Activated T-helper 1 cell treated with anti-CD3 and anti-CD28 coated beads, Interleukin-2, amount 50 U/mL, for 16 hours (primary cell): ENCODE measurements at places on chromosomes 2 and 18.

GRCh38 chr2:240584486-240585031, 2.0 kb upstream of the CAPN10 start:
- DNase-seq: no peak

- DNase-seq: no peak
Observed at GRCh38 chr2:78145997-78146722, 624.0 kb upstream of the LRRTM4 start.

DNA sequence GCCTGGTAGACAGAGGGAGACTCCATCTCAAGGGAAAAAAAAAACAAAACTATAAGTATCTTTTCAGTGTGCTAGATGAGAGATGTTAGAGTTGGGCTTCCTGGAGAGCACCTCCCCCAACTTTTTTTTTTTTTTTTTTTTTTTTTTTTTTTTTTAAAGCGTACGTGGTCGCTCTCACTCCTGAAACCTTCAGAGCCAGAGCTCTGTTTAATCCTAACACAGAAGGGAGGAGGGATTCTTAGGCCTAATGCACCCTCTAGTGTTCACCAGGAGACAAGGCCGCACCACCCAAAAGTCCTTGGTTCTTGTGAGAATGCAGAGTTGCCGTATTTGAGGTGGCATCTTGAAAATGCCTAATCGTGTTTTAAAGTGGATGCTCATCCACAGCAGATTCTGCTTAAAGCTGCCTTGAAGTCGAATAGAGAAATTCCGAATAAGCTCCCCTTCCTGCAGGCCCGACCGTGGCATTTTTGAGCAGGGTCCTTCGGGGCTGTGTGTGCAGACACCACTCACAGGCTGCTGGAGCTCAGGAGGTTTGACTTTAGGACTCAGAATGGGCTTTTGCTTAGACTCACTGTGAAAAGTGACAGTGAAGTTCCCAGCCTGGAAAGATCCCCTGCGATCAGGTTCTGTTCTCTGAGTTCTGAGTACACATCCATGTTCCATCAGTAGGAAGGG, 252.6 kb downstream of the AGAP1 start:
- DNase-seq: no peak

DNA sequence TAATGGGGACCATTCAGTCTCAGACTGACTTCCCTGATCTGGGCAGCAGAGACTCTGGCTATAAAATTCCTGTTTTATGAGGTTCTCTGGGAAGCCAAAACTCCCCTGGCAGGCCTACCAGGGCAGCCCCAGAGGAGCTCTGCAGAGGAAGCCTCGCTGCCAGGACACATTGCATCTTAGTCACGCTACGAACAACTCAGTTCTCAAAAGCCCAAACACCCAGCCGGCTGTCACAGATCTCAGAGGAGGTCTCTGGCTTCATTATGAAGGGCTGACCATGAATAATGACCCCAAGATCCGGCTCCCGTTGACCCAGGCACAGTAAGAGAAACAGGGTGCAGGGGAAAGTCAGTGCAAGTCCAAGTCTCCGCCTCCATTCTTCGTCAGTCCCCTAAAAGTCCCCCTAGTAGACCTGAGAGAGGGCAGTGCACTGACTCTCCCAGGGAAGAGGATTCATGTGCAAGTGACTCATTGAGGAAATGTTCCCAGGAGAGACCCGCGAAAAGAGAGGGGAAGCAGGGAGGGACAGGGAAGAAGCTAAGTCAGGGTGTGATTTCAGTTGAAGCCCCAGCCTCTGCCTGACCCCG, 212.3 kb downstream of the CYP26B1 start:
- no peak for DNase-seq

DNA sequence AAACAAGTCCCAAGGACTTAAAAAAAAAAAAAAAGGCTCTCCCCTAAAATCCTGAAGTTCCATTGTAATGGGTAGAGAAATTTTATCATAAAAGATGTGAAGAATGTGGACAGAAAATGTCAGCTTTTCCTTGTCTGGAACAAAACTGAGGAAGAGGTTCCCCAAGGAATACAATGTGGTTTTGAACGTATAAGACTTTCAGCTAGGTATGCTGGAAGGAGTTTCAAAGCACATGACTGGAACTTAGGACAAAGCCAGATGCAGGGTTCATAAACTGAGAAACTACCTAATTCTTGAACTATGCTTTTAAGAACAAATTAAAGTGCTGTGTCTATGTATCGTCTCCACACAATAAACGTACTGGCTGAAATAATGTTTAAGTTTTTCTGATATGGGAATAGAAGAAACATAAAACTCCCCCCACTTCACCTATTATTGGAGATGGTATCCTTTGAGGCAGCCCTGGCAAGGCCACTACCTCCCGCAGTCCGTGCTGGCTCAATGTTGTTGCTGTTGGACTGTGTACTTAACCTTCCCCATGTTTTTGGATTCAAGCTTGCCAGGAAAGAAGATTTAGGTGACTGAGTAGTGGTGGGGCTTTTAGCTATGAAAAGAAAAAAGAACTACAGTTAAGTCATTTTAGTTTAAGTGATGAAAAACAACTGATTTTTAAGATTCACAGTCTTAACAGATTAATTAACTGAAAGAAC, 84.2 kb upstream of the DNER start:
- no peak for DNase-seq

GRCh38 chr2:25885933-25886332, 7.6 kb upstream of the ASXL2 start:
- DNase-seq: no peak
